ENCODE measurements at places on chromosomes 12 and 14.

- no peak for DNase-seq
These were observed 28.6 kb downstream of the DYRK2 start for GRCh38 chr12:67677166-67677565.

GRCh38 chr12:47218191-47218654 is 138.5 kb upstream of the AMIGO2 start:
- DNase-seq = peak; percentile 66

- no peak for DNase-seq
These were observed 254.3 kb downstream of the MSRB3 start for GRCh38 chr12:65532764-65533163.

DNA sequence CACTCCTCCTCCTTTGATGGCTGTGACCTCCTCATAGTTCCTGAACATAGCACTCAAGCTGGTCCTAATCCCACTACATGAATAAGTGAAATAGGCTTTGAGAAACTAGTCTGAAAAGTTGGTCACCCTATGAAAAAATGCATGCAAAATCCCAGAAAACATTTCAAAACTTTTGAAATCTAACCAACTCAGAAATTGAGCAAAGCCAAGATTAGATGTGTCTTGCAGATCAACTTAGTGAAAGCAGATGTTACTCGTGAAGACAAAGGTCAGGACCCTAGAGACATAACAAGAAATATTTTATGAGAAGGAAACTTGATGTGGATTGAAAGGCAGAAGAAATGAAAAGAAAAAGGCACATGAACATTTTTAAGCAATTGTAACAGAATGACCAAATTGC is 63.3 kb downstream of the TSHR start:
- no peak for DNase-seq

DNA sequence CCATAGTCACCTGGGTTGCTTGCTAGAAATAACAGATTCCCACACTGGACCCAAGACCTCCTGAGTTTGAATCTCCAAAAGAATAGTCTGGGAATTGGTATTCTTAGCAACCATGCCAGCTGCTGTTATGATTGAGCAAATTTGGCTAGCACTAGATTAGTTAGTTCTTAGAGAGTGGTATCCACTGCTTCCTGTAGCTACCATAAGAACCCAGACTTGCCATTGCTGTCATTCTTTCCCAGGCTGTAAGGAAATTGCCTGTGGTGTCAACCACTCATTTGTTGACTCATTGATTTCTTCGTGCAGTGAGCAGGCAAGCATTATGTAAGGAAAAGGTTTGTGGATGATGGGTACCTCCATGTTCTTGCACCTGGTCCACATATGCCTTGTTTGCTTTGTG is 201.8 kb upstream of the RGS6 start:
- DNase-seq = no peak

DNA sequence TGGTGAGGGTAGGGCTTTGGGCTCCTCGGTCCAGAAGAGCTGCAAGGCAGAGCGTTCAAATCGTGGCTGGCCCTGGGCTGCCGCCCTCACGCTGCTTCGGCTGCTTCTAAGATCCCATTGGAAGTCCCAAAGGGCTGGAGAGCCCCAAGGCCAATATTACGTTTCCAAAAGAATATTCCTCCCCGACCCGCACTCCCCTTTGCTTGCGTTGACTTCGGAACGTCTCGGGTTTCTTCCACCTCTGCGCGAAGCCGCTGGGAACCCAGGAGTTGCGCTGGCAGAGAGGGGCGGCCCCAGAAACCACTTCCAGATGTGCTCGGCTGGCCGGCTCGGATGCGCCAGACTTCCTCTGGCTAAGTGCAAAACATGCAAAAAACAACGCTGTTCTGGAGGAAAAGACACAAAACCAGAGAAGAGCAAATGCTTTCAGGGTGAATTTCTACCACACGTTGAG is at the start of gene GLT8D2:
Gene GLT8D2, minus strand, starts transcription at position 285 of the 454 bp plus-strand sequence. CDS start 30,539 bp downstream, outside the sequence.
- no peak for DNase-seq

- DNase-seq = no peak
These were observed 191.2 kb upstream of the LMNTD1 start for GRCh38 chr12:25744313-25744712.

GRCh38 chr12:125280482-125281377 is 215.5 kb downstream of the AACS start:
- DNase-seq = no peak

DNA sequence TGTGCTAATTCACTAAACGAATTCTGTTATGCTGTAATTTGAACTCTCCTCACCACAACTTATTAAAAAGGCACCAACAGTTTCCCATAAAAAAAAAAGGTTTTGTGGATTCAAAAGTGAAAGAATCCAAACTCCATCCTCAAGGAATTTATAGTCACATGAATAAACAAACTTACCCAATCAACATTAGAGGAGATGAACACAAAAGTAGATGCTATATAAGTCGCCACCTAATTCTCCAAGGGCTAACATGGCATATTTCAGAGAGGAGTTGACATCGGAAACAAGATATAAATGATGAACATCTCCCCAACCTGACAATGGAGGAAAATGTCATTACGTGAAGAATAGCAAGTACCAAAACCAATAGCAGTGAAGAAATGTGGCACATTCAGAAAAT is 265.5 kb upstream of the PRKD1 start:
- DNase-seq = no peak

GRCh38 chr12:54683398-54683797 is 35.2 kb upstream of the DCD start:
- no peak for DNase-seq

GRCh38 chr12:54047964-54048303 is 5.7 kb upstream of the HOXC4 start:
- no peak for DNase-seq

DNA sequence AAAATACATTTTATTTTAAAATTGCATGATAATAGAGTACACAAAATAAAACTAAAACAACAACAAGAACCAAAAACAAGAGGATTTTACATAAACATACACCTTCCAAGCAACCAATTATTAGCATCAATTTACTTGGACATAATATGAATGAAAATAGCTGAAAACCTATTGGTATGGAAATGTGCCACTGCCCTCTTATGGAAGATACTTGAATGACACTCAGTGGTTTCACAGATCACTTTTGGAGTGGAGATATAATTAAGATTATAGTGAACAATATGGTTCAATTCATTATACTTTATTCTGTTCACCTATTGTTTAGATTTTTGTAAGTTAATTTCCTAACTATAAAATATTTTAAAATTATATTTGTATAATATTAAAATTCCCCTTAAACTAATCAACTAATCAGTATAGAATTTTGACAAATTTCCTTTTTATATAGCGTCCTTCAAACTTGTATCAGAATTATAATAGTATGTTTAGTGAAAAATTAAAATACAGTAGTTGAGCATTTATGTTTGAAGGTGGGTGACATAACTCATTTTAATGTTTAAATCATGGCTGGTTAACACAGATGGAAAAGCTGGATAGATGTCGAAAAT is 70.1 kb downstream of the SLC6A15 start:
- DNase-seq = peak; percentile 23

GRCh38 chr12:2008677-2009076 is 4.4 kb upstream of the DCP1B start:
- DNase-seq = no peak

DNA sequence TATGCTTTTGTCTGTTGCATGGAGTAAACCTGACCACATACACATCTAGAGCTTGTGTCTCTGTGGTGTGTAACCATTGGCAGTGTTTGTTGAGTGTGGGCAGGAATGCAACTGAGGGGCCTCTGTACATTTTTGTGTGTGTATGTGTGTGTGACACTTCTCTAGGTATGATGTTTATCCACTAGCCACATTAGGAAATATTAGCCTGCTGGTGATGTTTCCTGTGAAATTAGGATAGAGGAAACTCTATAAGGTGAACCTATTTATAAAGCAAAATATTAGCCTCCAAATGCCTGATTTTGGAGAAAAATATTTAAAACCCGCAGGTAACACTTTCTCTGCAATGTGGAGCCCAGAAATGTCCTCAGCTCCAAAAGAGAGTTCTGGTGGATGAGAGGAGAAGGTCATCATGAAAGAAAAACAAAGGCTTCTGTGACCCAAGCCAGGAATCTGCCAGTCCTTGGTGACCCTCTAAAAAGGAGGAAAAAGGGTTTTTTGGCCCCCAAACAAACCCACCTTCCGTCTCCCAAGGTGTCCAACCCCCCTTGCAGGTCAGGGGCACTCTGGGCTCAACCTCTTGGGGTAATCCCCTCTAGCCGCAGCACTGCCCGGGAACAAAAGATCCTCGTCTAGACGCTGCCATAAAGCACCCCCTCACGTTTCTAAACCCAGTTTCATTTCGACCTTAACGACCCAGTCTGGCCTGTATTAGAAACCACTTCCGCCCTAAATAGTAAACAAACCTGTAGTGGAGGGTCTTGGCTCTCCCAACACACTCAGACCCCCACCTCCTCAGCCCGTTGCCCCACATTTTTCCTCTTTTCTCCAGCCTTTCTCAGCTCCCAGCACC is 3.1 kb upstream of the HOTAIR start:
- DNase-seq = no peak

DNA sequence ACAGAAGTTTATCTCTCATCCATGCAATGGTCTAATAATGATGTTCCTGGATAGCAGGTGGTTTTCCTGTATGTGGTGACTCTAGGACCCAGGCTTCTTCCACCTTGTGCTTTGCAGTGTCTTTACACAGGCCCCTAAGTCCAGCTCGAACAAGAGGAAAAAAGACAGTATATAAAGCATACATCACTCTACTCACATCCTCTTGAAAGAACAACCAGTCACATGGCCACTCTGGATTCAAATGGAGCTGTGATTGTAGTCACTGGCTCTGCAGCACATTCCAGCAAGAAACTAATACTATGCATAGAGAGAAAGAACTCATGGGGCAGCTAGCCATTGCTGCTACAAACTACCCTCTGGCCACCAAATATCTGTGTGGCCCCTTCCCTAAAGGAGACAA is 11.5 kb upstream of the E2F7 start:
- DNase-seq = no peak

- DNase-seq = peak; percentile 13
These were observed 2.3 kb downstream of the WNT1 start for GRCh38 chr12:48980389-48980952.

DNA sequence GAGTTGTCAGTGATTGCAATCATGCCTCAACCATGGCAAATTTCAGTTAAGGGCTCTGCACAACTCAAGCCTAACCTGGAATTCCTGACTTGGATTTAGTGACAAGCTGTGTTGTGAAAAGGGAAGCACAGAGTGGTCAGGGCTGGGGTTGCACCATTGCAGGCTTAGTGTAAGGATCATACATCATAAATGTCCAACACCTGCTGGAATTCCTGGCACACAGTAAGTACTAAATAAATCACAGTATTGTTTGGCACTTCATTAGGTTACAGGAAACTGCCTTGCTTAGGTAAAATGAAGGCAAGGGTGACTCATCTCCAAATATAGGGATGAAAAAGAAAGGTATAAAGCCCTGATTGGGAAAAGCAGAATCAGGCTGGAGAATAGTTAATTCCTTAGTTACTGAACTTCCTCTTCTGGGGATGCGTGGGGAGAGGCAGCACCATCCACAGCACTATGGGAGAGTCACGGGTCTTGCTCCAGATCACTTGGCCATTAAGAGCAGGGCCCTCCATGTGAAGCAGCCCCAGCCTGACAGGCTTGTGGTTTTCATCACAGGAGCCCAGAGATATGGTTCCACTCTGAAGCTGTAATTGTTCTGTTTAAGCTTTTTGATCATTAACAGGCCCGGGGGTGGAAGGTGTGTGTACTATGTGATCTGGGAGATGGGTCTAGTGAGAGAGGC is 39.7 kb downstream of the SLC8A3 start:
- no peak for DNase-seq

DNA sequence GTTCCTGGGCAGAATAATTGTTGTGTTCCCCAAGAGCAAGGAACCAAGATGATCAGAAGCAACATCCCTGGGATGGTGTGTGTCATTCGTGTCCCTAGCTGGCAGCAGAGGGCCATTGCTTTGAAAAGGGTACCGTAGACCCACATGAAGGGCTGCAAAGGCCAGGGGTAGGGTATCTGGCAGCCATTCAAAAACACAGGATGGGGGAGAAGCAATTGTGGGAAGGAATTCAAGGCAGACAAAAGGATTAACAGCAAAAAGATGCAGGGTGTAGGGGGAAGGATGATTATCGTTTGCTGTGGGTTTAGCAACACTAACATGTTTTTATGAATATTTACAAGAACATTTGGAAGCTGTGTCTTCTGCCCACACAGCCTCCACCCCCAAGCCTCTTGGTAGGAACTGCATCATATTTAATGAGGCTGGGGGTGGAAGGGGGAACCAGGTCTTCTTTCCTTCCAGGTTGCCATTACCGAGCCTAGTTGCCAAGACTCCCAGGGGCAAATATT is 169.0 kb upstream of the G2E3 start:
- no peak for DNase-seq

DNA sequence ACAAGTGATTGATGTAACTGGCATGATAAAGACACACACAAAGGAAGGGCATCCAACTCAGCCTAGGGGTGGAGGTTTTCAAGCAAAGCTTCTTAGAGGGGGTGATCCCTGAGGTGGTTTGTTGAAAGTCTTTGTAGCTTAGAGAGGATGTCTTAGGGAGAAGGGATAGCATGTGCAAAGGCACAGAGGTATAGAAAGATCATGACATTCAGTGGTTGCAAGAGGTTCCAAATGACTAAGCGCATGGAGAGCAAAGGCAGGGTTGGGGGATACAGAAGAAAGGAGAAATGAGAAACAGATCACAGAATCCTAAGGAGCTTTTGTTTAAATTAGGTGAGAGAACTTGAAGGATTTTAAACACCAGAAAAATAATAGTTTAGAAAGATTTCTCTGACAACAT is 5.2 kb upstream of the CCT2 start:
- DNase-seq = no peak

GRCh38 chr14:67453575-67454300 is 34.8 kb downstream of the TMEM229B start:
- DNase-seq = no peak

- DNase-seq = peak; percentile 47
These were observed 108.7 kb upstream of the CCND2 start for GRCh38 chr12:4164559-4165558.

GRCh38 chr14:77027538-77028383 is 747 bp downstream of the IRF2BPL start:
- DNase-seq = peak; percentile 60

GRCh38 chr12:96701856-96702255 is 205.2 kb upstream of the NEDD1 start:
- DNase-seq = no peak

GRCh38 chr14:89720076-89720687 is 234.3 kb downstream of the EFCAB11 start:
- peak; percentile 65 for DNase-seq

DNA sequence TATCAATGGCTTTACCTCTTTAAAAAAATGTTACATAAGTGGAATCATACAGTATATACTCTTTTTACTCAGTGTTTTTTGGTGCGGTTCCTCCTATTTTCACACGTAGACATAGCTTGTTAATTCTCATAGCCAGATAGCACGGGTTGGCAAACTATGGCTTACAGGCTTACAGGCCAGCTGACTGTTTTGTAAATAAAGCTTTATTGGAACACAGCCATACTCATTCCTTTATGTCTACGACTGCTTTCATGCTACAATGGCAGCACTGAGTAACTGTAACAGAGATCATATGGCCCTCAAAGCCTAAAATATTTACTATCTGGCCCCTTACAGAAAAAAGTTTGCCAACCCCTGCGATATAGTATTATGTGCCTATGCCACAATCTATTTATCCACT is 5.8 kb upstream of the DAAM1 start:
- no peak for DNase-seq

Measured in CD4-positive, alpha-beta T cell treated with Interleukin-4 for 4 hours (primary cell).